ENCODE measurements at places on chromosomes 12 and 14.

DNA sequence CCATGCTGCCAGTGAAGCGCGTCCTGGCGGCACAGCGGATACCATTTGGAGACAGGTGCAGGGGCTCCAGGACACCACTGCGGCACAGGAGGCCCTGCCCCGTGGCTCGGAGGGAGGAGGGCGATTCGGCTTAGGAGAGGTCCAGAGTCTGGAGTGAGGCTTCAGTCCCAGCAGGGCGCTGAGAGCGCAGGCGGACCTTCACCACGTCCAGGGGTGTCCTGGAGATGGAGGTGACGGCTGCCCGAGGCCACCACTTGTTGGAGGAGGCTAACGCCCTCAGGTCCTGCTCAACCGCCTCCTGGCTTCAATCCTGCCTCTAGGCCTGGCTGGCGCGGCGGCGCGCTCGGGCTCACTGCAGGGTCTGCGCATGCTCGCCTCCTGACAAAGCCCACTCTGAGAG is 45.7 kb downstream of the EIF2S3B start:
- no peak for DNase-seq

DNA sequence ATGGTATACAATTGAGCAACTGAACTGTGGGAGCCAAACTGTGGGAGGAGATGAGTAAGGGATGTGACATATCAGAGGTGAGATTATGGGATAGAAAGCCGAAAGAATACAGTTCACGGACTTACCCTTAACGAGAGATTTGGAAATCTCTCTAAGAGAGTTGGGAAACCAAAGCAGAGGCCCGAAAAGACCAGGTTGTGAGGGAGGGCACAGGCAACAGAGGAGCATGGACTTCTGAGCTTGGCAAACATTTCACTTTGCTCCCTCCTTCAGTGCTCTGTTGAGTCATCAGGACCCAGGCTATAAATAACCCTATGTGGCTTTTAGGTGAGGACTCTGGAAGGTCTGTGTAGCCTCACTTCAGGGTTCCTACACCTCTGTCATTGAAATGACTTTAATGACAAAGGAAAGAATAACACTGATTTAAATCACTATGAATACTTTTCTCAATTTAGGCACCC is 120.6 kb downstream of the TGFB3 start:
- DNase-seq: no peak

- no peak for DNase-seq
Observed at GRCh38 chr14:74062809-74063150, 21.5 kb downstream of the ALDH6A1 start.

- DNase-seq: peak; percentile 27
Observed at GRCh38 chr12:104930388-104931326, 27.4 kb downstream of the SLC41A2 start.

DNA sequence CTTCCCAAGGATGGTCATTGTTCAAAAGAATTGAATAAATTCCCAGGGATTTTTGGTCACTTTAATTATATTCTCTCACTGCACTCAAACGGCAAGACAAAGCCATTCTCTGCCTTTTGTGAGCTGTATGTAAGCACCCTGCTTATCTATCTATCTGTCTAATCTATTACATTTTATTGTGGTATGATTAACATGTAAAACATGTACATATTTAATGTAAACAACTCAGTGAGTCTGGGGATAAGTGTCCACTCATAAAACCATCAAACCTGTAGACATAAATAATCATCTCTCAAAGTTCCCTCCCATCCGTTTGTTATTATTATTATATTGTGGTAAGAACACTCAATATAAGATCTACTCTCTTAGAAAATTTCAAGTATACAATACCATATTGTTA is 167.1 kb downstream of the CAND1 start:
- DNase-seq: no peak

DNA sequence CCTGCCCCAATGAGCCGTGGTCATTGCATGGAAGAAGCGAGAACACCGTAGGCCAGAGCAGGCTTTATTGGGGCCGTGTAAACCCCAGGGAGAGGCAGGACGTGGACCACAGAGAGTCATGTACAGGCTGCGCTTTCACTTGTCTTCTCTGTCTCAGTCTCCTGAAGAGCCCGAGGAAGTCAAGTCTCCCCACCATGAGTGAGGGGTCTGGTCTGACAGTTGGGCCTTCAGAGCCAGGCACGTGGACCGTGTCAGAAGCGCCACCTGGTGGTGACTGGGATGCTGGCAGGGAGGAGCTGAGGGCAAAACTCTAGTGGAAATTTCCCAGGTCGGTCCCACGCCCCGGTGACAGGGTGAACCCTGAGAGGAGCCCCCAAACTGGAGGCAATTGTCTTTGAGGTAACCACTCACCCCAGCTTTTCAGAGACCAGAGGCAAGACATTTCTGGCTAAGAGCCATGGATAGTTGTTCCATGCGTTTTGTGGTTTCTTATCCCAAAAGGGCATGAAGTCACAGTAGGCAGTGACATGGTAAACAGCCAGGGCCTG is 17.4 kb downstream of the RPS6KL1 start:
- peak; percentile 86 for DNase-seq

- no peak for DNase-seq
Observed at GRCh38 chr12:109952160-109952858, 43.9 kb downstream of the GIT2 start.

GRCh38 chr12:49708851-49709250 is 1.6 kb upstream of the FMNL3 start:
- DNase-seq: no peak

Measured in stimulated activated effector memory CD8-positive, alpha-beta T cell treated with anti-CD3 and anti-CD28 coated beads, Interleukin-12 subunit alpha, Interleukin-12 subunit beta, amount 100 ng/mL, for 72 hours (primary cell).